Activated T-helper 1 cell treated with anti-CD3 and anti-CD28 coated beads, Interleukin-12 subunit alpha, Interleukin-12 subunit beta, Interleukin-2, Interleukin-4 antibody, amounts not matched to agents 30 ng/mL and 10 ng/mL and 1 ng/mL, durations not matched to agents 14 hours and 24 hours and 36 hours (primary cell): ENCODE measurements at places on chromosomes 11 and 22. TPM values are rescaled to one million over a fixed set of nuclear protein-coding genes. Genes with fewer than 3 reads are reported as not detected.
A peak's percentile ranks its signal among the peaks of the same experiment; 100 is the strongest.

DNA sequence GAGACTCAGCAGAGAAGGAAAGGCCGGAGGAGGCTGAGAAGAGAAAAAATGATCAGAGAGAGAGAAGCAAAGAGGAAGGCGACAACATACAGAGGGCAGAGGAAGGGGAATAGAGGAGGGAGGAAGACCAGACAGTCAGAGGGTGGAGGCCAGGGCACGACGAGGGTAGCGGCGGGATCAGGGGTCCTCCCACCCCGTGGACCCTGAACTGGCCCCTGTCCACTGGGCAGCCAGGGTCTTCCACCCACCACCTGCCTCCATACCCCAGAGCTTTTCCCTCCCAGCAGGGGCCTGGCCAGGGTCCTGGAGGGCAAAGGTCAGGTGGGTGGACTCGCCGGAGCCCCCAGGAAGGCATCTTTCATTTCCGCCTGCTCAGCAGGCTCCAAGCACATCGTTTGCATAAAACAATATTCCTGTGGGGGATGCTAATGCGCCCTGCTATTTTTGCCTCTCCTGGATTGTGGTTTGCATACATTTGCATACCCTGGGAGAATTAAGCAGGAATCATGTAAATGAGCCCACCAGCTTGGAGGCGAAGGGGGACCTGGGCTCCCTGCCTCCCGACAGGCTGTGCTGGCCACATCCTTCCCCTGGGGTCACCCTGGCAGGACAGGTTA, 394.1 kb downstream of the MN1 start:
- H3K4me3 ChIP-seq = no peak overlapping the region
- H3K36me3 ChIP-seq = no peaks in the 10 kb centered on the region
- no peak for DNase-seq
- H3K27me3 ChIP-seq = no peaks in the 10 kb centered on the region
- H3K4me1 ChIP-seq = peaks cover 4% of the 10 kb centered on the region

DNA sequence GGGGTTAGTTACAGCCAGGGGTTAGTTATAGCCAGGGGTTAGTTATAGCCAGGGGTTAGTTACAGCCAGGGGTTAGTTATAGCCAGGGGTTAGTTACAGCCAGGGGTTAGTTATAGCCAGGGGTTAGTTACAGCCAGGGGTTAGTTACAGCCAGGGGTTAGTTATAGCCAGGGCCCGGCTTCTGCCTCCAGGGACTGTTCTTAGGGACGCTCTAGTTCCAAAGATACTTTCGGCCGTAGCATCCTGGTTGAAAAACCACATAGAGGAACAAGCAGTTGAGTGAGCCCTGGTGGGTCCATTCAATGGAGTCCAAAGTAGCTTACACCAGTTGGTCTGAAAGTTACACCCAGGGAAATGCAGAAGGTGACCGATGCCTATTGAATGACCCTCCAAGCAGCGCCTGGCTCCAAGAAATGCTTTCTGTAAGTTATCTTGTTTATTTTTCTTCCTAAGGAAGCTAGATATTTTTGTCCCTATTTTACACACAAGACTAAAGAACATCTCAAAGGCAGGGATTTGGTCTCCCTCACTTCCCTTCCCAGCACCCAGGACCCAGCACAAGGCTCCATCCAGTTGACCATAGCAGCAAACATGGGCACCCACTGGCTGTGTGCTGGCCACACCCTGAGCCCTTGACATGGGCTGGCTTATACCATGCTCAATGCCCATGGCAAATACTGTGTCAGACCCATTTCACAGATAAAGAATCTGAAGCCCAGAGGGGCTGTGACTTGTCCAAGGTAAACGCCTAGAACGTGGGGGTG, 49.7 kb upstream of the SHISAL1 start:
- no peaks in the 10 kb centered on the region for H3K4me1 ChIP-seq
- no peaks in the 10 kb centered on the region for H3K36me3 ChIP-seq
- H3K27me3 ChIP-seq = peaks cover 1% of the 10 kb centered on the region
- H3K4me3 ChIP-seq = no peak overlapping the region
- H3K27ac ChIP-seq = no peak overlapping the region

GRCh38 chr22:29385748-29386147, 2.6 kb downstream of the AP1B1 start:
- H3K27me3 ChIP-seq = no peaks in the 10 kb centered on the region
- H3K36me3 ChIP-seq = peaks cover 20% of the 10 kb centered on the region
- H3K4me1 ChIP-seq = peaks cover 51% of the 10 kb centered on the region
- H3K4me3 ChIP-seq = peak overlapping the region; percentile 35

GRCh38 chr11:109769858-109770257, 323.3 kb upstream of the ZC3H12C start:
- no peaks in the 10 kb centered on the region for H3K4me1 ChIP-seq
- no peak overlapping the region for H3K4me3 ChIP-seq
- H3K36me3 ChIP-seq = no peaks in the 10 kb centered on the region
- no peak overlapping the region for H3K27ac ChIP-seq

DNA sequence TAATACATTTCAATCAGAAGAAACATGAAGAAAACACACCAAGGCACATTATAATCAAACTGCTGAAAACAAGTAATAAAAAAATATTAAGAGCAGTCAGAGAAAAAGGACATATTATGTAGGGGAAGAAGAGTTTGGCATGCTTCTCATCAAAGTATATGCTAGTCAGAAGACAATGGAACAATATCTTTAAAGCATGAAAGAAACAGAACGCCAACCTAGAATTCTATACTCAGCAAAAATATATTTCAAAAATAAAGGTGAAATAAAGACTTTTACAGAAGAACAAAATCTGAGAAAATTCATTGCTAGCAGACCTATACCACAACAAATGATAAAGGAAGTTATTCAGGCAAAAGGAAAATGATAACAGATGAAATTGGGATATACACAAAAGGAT, 34.6 kb upstream of the ANO1 start:
- H3K36me3 ChIP-seq = no peaks in the 10 kb centered on the region
- H3K4me3 ChIP-seq = no peak overlapping the region
- H3K27ac ChIP-seq = no peak overlapping the region
- H3K4me1 ChIP-seq = no peaks in the 10 kb centered on the region
- no peak for DNase-seq

GRCh38 chr11:123364080-123364479, 66.0 kb upstream of the GRAMD1B start:
- no peak for DNase-seq
- no peak overlapping the region for H3K27ac ChIP-seq
- peaks cover 56% of the 10 kb centered on the region for H3K36me3 ChIP-seq
- H3K27me3 ChIP-seq = no peaks in the 10 kb centered on the region
- peak overlapping the region; percentile 12 for H3K4me3 ChIP-seq

DNA sequence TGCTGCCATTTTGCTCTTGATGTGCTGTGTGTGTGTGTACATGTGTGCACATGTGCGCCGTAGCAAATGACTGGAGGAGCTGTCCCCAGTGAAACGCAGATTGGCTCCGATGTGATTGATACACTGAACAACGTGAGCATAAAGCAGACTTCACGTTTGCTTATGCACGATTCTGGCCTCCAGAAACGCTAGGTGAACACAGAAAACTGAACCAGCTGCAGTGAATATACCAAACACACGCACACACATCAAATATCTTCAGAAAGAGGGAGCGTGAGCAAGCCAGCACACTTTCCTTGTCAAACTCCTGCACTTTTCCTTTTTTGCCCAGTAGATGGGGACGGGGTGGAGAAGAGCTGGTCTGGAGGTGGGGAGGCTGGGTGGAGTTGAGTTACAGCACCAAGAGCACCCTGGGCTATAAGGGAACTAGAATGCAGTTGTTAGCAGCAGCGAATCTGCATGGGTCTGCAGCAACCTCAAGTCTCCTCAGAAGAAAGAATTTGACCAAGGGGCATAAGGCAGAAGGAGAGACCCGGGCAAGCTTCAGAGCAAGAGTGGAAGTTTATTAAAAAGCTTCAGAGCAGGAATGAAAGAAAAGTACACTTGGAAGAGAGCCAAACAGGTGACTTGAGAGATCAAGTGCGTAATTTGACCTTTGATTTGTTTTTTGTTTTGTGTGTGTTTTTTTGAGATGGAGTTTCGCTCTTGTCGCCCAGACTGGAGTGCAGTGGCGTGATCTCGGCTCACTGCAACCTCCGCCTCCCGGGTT, 77.8 kb upstream of the CADM1 start:
- no peaks in the 10 kb centered on the region for H3K4me1 ChIP-seq
- no peaks in the 10 kb centered on the region for H3K27me3 ChIP-seq
- no peak for DNase-seq
- no peak overlapping the region for H3K4me3 ChIP-seq
- H3K36me3 ChIP-seq = no peaks in the 10 kb centered on the region
- H3K27ac ChIP-seq = no peak overlapping the region

DNA sequence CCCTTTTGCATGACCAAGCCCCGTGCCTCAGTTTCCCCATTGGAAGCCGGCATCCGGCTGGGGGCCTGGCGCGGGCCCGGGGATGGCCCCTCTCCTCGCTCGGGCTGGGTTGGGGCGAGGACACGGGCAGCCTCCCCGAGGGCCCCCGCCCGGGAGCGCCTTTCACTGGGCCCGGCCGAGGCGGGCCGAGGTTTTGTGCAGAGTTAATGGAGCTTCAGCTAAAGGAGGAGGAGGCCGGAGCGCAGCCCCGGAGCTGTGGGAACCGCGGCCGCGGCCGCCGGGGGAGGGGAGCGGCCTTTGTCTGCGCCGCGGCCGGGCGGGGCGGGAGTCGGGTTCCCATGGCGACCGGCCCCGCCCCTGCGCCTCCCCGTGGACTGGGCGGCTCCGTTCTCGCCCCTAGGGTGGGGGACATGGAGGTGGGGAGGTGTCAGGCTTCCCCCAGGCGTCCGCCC, 1.4 kb upstream of the MAPK11 start:
- peaks cover 8% of the 10 kb centered on the region for H3K27me3 ChIP-seq
- no peaks in the 10 kb centered on the region for H3K36me3 ChIP-seq
- H3K27ac ChIP-seq = no peak overlapping the region
- H3K4me1 ChIP-seq = peaks cover 10% of the 10 kb centered on the region
- peak; percentile 55 for DNase-seq
- H3K4me3 ChIP-seq = no peak overlapping the region

DNA sequence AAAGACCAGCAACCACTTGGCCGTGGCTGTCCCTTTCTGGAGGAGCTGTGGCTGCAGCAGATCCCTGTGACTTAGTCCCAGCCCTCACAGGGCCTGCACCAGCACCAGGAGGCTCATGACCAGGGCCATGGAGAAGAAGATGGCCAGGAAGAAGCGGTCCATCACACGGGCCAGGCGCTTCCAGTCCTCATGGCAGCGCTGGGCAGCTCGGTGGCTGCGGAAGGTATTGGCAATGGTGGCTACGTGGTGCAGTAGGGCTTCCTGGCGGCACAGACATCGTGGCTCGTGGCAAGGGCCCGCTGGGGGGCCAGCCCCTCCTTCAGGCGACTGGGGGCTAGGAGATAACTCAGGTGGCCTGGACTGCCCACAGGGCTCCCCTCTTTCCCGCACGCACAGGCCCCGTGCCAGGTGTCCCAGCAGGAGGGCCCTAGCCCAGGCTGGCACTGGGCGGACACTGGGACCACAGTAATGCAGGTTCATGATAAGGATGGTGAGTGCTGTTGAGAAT, 5.1 kb downstream of the CHRNA10 start:
- no peak overlapping the region for H3K4me3 ChIP-seq
- no peaks in the 10 kb centered on the region for H3K4me1 ChIP-seq
- H3K27ac ChIP-seq = no peak overlapping the region
- H3K27me3 ChIP-seq = no peaks in the 10 kb centered on the region

DNA sequence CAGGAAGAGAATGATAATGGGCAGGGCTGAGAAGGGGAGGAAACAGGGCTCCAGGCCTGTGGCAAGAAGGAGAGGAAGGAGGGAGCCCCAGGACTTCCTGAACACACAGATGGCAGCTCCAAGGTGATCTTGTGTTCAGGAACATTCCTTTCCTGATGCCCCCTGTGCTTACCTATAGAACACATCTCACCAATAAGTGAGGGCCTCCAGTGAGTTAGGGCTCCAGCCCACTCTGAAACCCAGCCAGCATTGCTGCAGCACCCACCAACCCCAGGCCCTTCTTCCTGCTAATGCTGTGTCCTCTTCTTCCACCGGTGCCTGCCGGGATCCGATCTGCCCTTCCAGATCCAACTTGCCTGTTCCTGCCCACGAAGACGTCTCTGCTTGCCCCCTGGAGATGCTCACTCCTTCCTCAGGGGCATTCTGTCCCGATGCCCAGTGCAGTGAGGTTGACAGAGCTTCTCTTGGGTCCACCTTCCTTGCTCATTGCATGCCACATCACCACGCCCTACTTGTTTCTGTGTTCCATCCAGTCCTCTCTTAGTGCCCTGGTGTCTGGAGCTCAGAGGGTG, 17.4 kb downstream of the ANKK1 start:
- no peaks in the 10 kb centered on the region for H3K4me1 ChIP-seq
- no peaks in the 10 kb centered on the region for H3K36me3 ChIP-seq
- DNase-seq = no peak

DNA sequence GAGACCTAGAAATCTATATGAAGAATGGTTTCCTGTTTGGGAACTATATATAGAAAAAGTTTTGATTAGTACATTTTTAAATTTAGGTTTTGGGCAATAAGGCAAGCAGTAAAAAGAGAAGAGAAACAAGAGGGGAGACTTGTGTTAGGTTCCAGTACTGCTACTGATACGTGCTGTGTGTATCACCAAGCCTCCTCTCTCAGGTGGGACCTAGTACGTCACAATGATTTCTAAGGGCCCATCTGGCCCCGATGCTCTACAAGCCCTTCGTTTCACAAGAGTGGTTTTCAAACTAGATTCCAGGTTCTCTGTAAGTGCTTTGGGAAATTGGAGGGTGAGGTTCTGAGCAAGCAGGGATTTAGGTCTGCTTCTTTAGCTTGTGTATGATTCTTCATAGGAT, 39.2 kb downstream of the USP35 start:
- no peaks in the 10 kb centered on the region for H3K27me3 ChIP-seq
- H3K4me3 ChIP-seq = no peak overlapping the region
- DNase-seq = no peak

DNA sequence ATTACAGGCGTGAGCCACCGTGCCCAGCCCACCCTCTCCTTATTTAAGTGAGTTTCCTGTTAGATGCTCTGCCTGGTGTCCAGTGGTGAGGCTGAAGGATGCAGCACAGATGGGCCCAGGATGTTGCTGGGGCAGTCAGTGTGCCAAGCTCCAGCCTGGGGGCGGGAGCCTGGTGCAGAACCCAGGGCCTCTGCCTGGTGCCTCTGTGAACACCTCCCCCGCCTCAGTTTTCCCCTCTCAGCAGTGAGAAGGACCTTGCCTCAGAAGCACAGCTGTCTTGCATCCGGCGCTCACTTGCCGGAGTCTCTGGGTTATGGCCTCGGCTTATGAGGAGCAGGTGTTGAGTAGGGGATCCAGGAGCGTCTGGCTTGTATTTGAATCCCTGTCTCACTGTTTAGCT, 116.2 kb downstream of the KIAA1671 start:
- H3K4me3 ChIP-seq = peak overlapping the region; percentile 94
- H3K36me3 ChIP-seq = peaks cover 5% of the 10 kb centered on the region

The CCDC188 gene
- total RNA-seq = 0.26 TPM in 1 of 2 replicates, not detected in the other

The USH1C gene
- not detected in 2 replicates for total RNA-seq

The SCT gene
- total RNA-seq = not detected in 2 replicates

The CHST1 gene
- total RNA-seq = 0.17 and 0.23 TPM in 2 replicates
